Adrenal gland (tissue), 19 donors: ENCODE measurements at places on chromosomes 12 and 14. TPM values are rescaled to one million over a fixed set of nuclear protein-coding genes. Genes with fewer than 3 reads are reported as not detected.
A peak's percentile ranks its signal among the peaks of the same experiment; 100 is the strongest.

Gene OTX2
- not detected for polyA plus RNA-seq

Gene TOMM20L
- polyA plus RNA-seq: not detected

Gene CIROP
- not detected for polyA plus RNA-seq

GRCh38 chr14:58152014-58152857 lies at the start of gene ARMH4:
Gene ARMH4, minus strand, starts transcription at chr14:58152213. Its CDS starts 12,855 bp downstream, at chr14:58139358.
- peak; percentile 92 for DNase-seq

DNA sequence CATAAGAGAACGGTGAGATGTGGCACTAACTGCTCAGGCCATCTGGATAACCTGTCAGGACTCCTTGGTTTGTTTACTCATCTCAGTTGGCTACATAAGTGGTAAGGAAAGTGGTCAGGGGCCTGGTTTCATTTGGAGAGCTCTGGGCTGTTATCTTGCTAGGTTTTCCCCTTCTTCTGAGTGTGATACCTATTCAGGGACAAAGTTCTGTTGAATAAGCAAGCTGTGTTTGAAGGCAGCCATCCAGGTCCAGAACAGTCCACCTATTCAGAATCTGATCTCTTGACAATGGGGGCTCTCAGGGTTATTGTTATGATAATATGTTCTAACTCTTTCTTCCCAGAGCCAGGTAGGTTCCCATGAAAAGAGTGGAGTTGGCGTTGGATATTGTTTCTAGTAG lies 194.9 kb downstream of the PAH start:
- no peak for DNase-seq

GRCh38 chr12:108653922-108654321 lies 20.2 kb upstream of the SELPLG start:
- DNase-seq: no peak

GRCh38 chr12:113114447-113115178 lies 20.9 kb downstream of the RASAL1 start:
- no peak for DNase-seq

GRCh38 chr12:123550700-123551099 lies 17.2 kb upstream of the RILPL1 start:
- no peak for DNase-seq

DNA sequence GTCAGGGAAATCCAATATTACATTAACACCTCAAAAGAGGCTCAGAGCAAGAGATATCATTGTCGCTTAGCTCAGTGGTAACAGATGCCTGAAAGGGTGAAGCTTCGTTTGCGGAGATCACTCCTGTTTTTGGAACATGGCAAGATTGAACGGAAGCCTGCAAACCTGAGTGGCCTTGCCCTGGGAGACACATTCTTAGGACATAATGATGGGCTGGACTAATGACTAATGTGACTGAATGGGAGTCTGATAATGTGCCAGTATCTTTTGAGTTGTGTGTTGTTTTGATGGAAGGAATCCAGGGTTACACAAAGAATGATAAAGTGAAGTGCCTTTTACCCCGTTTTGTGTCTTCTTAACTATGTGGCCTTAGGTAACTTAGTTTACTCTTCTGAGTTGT lies 109.3 kb upstream of the IFNG-AS1 start:
- DNase-seq: no peak

GRCh38 chr14:95541932-95542930 lies 7.4 kb downstream of the GLRX5 start:
- DNase-seq: no peak

GRCh38 chr12:93976024-93976423 lies 172.4 kb upstream of the PLXNC1 start:
- DNase-seq: no peak

DNA sequence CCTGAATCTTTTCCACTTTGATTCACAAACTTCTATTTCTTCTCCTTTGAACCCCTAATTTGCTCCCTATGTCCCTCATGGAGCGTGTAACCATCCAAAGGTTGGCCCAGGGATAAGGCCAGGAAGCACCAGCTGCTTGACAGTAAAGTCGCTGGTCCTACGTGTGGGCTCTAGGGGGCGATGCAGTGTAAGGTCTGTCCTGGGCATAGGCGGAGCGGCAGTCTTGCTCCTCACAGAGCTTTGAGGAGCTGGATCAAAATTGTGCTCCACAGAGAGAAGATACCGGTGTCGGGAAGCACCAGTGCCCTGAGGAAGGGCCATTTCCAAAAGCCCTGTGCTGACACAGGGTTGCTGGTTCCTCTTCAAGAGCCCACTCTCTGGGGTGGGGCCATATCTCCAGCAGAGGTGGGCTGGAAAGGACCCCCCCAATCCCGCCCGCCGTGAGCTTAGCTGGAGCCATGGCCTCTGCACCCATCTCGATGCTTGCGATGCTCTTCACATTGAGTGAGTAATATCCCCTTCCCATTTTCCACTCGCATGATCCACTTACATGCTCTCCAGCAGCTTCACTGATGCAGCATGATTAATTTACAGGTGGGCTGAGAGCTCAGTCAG lies 49.9 kb upstream of the OR4E1 start:
- no peak for DNase-seq

GRCh38 chr12:131856366-131857097 lies 28.3 kb downstream of the MMP17 start:
- DNase-seq: no peak

DNA sequence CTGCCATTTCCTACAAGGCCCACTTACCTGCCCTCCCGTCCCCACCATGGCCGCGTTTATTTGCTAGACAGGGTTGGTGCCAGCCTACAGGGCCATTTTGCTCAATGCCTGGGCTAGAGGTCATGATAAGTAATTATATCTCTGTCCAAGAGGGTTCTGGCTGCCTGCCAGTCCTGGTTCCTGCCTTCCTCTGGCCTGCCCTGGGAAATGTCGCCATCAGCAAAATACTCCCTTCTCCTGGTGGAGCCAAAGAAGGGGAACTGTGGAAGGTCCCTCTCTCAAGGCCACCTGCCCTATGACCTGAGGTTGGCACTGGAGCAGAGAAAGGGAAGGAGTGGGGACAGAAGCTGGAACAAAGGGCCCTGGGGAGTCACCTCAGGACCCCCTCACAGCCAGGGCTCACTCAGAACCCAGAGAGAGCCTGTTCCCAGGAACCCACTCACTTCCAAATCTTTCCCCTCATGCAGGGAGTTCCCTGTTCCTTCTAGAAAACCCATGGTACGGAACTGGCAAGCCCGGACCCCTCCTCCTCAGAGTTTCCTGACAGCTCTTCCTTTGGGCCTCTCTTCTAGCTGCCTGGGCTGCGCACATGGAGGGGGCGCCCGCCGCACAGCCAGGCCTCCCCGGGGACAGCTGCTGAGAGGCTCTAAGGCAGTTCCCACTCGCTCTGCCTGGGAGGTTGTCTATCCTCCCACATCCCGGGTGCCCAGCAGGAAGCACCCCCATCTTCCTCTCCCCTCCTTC lies 280.5 kb downstream of the DPF3 start:
- peak; percentile 95 for DNase-seq

GRCh38 chr14:20440465-20440864 lies 4.5 kb upstream of the KLHL33 start:
- DNase-seq: no peak

DNA sequence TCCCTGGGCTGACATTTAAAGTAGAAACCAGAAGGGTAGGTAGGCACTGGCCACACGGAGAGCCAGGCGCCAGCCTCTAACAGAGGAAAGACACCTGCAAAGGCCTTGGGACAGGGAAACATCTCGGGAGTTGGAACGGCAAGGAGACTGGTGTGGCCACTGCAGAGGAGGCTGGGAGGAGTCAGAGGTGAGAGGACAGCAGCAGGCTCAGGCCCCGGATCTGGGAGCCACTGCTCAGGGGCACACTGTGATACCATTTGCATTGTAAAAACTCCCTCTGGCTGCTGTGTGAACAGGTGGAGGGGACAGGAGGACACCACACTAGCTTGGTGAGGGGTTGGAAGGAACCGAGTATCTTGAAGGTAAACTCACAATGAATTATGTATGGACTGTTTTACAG lies 2.7 kb downstream of the ANHX start:
- DNase-seq: no peak

- DNase-seq: no peak
Measured at GRCh38 chr12:120358412-120359100, 10.4 kb downstream of the MSI1 start.
